Uterus (tissue), 4 donors: ENCODE measurements at places on chromosomes 11 and 22. TPM values are rescaled to one million over a fixed set of nuclear protein-coding genes. Genes with fewer than 3 reads are reported as not detected.

DNA sequence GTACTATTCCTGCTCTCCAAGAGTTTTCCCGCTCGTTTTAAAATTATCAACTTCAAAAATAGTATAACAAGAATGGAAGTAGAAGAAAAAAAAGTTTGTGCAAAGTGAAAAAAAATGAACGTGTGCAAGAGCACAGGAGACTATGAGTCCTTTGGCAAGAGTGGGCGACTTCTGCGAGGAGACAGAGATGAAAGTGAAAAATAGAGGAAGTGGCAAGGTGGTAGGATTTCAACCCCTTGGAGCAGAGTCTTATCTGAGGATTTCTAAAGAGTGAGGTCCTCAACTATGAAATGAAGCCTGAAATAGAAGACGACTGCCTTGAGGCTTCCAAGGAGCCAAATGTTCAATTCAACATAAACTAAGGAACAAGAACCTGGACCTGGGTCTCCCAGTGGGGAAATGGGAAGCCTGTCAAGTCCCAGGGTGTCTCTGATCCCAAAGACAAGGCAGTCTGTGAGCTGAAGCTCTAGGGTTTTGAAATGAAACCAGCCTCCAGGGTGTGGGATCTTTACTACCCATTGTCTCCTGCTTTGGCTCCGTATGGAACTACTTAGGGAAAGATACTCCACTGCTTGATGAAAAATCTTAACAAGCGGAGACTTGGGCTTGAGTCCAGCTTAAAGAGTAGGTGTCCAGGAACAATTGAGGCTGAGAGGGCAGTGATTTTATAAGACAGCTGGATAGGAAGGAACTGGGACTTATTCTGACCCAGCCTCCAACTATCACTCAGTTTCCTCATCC is 4.8 kb downstream of the P4HA3 start:
- DNase-seq = no peak

OR56A1 gene
- 0.12 TPM for total RNA-seq

MRGPRE gene
- not detected for total RNA-seq

- no peak for DNase-seq
Observed at GRCh38 chr11:13861411-13861810, 101.1 kb upstream of the SPON1 start.

KRTAP5-8 gene
- total RNA-seq = not detected

DNA sequence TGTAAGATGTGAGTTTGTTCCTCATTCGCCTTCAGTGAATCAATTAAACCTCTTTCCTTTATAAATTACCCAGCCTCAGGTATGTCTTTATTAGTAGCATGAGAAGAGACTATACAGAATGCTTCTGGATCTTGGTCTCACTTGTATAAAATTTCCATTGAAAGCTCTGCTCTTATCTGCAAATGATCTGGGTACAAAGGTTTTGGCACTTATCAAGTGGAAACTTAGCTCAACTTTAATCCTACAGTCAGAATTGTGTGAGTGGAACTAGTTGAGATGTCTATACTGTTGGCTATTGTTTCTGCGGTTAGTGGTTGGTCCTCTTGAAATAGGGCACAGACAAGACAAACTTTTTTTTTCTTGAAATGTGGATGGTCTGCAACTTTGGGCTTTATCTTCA is 71.2 kb upstream of the CHORDC1 start:
- no peak for DNase-seq

GRCh38 chr11:86891036-86891435 is 64.2 kb downstream of the FZD4 start:
- DNase-seq = no peak

GDPD4 gene
- total RNA-seq = 0.07 TPM

GRCh38 chr22:27247701-27248434 is 553.7 kb downstream of the MN1 start:
- DNase-seq = peak; percentile 66

GRCh38 chr11:119721129-119722120 is 7.6 kb downstream of the NECTIN1 start:
- no peak for DNase-seq

GRCh38 chr22:41308544-41308947 is 7.2 kb downstream of the ZC3H7B start:
- no peak for DNase-seq
